ENCODE measurements at places on chromosomes 4 and X.
A peak's percentile ranks its signal among the peaks of the same experiment; 100 is the strongest.

DNA sequence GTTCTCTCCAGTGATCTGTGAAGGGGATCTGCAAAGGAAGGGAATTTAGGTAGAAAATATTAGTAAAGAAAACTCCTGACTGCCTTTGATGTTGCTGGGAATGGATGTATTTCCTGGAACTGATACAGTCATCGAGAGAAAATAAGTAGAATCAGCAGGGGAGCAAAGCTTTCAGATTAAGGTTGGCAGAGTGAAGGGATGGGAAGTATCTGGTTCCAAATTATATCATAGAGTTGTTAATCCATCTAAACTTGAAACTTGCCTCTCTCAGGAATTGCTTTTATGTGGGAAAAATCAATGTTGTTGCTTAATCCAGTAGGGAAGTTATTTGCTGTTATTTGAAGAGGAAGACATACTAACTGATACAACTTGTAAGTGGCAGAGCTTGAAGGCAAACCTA is 19.3 kb downstream of the EPHA5 start:
- no peaks in the 10 kb centered on the region for H3K4me1 ChIP-seq
- H3K4me3 ChIP-seq = no peak overlapping the region
- H3K27ac ChIP-seq = no peak overlapping the region
- DNase-seq = no peak
- no peaks in the 10 kb centered on the region for H3K27me3 ChIP-seq

GRCh38 chr4:20430259-20430941 is 178.7 kb downstream of the SLIT2 start:
- H3K4me1 ChIP-seq = no peaks in the 10 kb centered on the region
- no peak overlapping the region for H3K27ac ChIP-seq
- DNase-seq = no peak
- H3K4me3 ChIP-seq = no peak overlapping the region
- no peaks in the 10 kb centered on the region for H3K36me3 ChIP-seq

DNA sequence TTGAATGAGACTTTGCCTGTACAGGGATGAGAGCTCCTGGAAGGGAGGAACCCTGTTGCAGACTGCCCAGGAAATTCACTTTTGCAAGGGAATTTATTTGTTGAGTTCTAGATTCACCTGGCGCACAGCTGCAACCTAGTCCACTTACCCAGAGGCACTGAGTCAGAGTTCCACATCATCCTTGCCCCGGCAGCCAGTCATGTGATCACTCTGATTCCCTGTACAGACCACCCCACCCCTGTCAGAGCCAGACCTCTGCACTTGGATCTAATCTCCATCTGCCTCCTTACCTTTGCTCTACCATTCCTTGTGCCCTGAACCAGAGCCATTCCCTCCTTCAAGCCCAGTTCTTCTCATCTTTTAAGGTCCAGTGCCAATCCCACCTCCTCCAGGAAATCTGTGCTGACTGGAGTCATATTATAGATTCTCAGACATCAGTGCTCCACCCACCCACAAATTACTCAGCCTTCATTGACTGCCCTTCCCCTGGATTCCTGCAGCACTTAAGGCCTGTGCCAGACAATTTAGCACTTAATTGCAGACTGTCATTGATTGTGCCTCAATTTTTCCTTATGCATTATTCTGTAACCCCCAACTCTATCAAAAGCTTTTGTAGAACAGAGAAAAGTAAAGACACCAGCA is 84.1 kb upstream of the MAGEA4 start:
- H3K4me3 ChIP-seq = no peak overlapping the region
- no peak for DNase-seq
- H3K36me3 ChIP-seq = no peaks in the 10 kb centered on the region
- no peaks in the 10 kb centered on the region for H3K4me1 ChIP-seq
- H3K27ac ChIP-seq = no peak overlapping the region

DNA sequence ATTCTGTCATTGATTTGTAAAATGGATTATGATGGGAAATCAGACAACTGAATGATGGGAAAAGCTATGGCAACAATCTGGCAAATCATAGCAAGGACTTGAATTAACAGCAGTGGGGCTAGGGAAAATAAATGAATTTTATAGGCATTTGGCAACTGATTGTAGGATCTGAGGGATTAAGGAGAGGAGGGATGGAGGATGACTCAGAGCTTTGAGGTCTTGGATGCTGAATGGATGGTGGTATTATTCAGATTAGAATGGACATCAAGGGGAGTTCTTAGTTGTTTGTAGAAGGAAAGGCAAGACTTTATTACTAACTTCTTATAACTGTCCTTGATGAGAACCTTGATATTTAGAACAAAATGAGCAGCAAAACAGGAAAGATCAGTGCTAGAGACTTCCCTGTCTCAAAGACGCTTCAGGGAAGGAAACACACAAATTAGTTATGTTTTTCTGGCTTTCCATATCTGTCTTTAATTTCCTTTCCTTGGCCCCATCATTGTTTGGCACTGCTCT is 51.4 kb upstream of the HHIP start:
- no peak for DNase-seq
- H3K4me3 ChIP-seq = no peak overlapping the region
- H3K27me3 ChIP-seq = no peaks in the 10 kb centered on the region
- H3K36me3 ChIP-seq = no peaks in the 10 kb centered on the region

DNA sequence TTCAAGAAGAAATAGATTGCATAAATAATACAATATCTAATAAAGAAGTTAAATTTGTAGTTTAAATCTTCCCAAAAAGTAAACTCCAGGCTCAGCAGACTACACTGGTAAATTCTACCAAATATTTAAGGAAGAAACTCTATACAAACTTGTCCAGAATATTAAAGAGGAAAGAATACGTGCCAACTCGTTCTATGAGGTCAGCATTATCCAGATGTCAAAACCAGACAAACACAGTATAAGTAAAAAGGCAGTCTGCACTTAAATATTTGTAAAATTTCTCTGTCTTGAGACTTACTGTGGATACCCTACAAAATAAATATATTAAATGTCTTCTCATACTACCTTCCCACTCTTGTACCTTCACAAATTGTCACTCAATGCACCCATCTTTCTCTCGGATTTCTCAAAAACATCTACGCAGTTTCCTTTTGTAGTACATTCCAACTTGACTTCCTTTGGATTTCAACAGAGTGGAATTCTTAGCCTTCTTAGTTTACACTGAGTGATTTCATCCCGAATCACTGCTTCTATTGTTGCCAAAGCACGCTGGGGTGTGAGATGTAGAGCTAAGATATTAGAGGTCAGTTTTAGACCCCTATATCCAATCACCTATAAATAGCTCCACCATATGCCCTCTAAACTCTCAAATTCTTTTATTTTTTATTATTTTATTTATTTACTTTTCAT is 71.6 kb upstream of the MAB21L2 start:
- no peak overlapping the region for H3K27ac ChIP-seq
- DNase-seq = no peak
- no peaks in the 10 kb centered on the region for H3K4me1 ChIP-seq
- H3K27me3 ChIP-seq = no peaks in the 10 kb centered on the region
- no peak overlapping the region for H3K4me3 ChIP-seq

- H3K36me3 ChIP-seq = no peaks in the 10 kb centered on the region
- no peaks in the 10 kb centered on the region for H3K4me1 ChIP-seq
- H3K27ac ChIP-seq = no peak overlapping the region
- no peaks in the 10 kb centered on the region for H3K27me3 ChIP-seq
These were observed 479.3 kb downstream of the INPP4B start for GRCh38 chr4:142366769-142367181.

DNA sequence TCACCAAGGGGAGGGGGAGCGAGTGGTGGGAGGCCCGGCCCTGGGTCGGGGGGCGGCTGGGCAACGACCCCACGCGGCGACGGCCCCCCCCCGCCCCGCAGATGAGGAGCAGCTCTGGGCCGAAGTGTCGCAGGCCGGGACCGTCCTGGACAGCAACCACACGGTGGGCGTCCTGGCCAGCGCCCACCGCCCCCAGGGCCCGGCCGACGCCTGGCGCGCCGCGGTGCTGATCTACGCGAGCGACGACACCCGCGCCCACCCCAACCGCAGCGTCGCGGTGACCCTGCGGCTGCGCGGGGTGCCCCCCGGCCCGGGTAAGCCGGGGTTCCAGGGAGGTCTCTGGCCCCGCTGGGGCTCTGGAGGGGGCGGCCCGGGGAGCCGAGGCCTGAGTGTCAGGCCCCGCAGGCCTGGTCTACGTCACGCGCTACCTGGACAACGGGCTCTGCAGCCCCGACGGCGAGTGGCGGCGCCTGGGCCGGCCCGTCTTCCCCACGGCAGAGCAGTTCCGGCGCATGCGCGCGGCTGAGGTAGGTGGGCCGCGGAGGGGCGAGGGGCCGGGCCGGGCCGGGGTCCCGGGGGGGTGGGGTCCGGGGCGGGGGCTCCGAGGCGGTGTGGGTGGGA is 8.7 kb upstream of the FGFRL1 start:
- no peak overlapping the region for H3K27ac ChIP-seq
- no peak for DNase-seq
- H3K27me3 ChIP-seq = peaks cover 13% of the 10 kb centered on the region

GRCh38 chr4:110091434-110092140 is 106.8 kb downstream of the ELOVL6 start:
- no peaks in the 10 kb centered on the region for H3K27me3 ChIP-seq
- no peak overlapping the region for H3K4me3 ChIP-seq
- peaks cover 11% of the 10 kb centered on the region for H3K4me1 ChIP-seq
- DNase-seq = no peak

- H3K36me3 ChIP-seq = no peaks in the 10 kb centered on the region
- H3K4me3 ChIP-seq = no peak overlapping the region
- H3K27me3 ChIP-seq = no peaks in the 10 kb centered on the region
- no peak overlapping the region for H3K27ac ChIP-seq
- no peak for DNase-seq
These were observed 413.7 kb downstream of the PDGFC start for GRCh38 chr4:156557920-156558319.

DNA sequence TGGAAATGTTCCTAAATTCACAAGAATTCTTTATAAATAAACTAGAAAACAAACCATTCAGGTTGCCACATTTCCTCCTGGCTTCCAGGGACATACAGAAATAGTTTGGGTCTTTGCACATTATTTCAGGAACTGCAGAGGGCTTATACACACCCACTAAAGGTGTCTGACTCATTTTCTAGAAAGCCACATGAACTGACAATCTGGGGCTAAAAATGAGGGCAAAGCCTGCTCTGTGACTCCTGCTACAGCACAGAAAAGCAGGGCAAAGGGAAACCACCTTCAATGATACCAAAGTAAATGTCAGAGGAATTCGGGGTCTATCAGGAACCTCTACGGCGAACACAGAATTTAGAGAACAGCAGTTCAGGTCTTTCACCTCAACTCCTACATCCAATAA is 112.2 kb upstream of the MAP3K15 start:
- H3K36me3 ChIP-seq = no peaks in the 10 kb centered on the region
- no peak for DNase-seq
- no peak overlapping the region for H3K27ac ChIP-seq
- no peaks in the 10 kb centered on the region for H3K27me3 ChIP-seq

- no peak overlapping the region for H3K4me3 ChIP-seq
- DNase-seq = peak; percentile 12
- no peaks in the 10 kb centered on the region for H3K36me3 ChIP-seq
- H3K27me3 ChIP-seq = no peaks in the 10 kb centered on the region
- H3K4me1 ChIP-seq = no peaks in the 10 kb centered on the region
These were observed 92.5 kb upstream of the EDA2R start for GRCh38 chrX:66731398-66731797.

DNA sequence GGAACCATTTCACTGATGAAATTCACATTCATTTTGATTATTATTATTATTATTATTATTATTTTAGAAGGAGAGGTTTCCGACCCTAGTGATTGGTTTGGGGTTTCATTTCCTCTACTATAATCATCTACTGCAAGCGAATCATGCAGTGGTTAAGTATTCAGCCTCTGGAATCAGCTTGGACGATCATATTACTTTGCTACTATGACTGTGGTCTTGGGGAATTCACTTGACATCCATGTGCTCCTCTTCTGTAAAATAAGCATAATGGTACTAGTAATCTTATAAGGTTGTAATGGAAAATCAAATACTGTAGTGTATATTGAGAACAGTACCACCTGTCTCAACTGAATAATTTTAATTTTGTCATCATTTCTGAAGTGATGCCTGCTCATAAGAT is 132.1 kb upstream of the SLC4A4 start:
- no peak overlapping the region for H3K4me3 ChIP-seq
- H3K4me1 ChIP-seq = no peaks in the 10 kb centered on the region
- DNase-seq = no peak

DNA sequence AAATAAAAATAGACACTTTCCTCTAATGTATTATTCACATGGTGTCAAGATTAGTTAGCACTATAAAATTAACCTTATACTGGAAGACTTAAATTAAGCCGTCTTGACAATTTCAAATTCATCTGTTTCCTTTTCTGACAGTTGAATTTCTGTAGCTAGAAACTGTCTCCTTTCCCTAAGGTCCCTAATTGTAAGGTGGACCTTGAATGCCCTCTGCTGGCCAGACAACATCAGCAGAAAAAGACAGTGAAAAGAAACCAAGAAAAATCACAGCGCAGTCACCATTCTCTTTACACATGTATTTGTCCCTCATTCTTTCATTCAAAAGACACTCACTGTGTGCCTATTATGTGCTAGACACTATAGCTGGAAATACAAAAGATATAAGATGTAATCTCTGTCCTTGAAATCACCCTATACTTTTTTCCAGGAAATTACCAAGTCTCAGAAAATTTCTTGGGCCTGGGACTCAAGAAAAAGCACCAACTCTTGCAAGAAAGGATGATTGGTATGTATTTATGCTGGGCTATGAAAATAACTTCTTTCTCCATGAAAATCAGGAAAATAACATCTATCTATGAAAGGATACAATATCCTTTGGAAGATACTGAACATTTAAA is 32.7 kb upstream of the AMBN start:
- H3K27ac ChIP-seq = no peak overlapping the region
- H3K27me3 ChIP-seq = no peaks in the 10 kb centered on the region
- peaks cover 28% of the 10 kb centered on the region for H3K4me1 ChIP-seq
- no peak overlapping the region for H3K4me3 ChIP-seq
- DNase-seq = peak; percentile 67
- no peaks in the 10 kb centered on the region for H3K36me3 ChIP-seq

DNA sequence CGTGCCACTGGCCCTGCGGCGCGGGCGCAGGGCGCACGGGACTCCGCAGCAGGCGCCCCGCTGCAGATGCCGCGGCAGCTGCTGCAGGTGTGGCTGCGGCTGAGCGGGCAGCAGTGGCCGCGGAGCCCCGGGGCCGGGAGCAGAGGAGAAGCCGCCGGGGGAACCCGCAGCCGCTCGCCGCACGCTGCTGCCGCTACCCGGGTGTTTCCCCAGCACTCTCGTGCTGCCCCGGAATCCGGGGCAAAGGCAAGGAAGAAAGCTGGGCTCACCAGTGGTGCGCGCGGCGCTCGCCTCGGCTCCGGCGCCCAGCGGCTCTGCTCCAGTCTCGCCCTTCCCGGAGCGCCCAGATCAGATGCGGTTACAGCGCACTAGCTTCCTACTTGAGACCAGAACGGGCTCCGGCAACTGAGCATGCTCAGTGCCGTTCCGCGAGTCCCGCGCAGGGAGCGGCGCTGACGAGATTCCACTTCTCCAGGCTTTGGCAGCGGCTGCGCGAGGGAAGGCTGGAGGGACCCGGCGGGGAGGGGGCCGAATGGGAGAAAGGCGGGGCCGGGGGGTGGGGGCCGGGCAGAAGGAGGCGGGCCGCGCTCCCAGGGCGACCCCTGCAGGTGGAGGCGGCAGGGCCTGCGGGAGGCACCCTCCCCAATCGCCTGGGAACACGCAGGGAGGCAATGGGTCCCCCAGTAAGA is at the start of gene APBB2:
Gene APBB2 (minus strand): TSS at position 407 of the 689 bp plus-strand sequence. CDS start 181,288 bp downstream, outside the sequence.
- H3K4me3 ChIP-seq = peak within 1 kb of the TSS; percentile 94
- DNase-seq = peak; percentile 94
- H3K4me1 ChIP-seq = peaks cover 44% of the 10 kb centered on the region
- peak within 1 kb of the TSS; percentile 80 for H3K27ac ChIP-seq
- no peaks in the 10 kb centered on the region for H3K36me3 ChIP-seq
- peaks cover 3% of the 10 kb centered on the region for H3K27me3 ChIP-seq
